ENCODE measurements at places on chromosomes 7 and 10. TPM values are rescaled to one million over a fixed set of nuclear protein-coding genes. Genes with fewer than 3 reads are reported as not detected.

- DNase-seq: no peak
These were observed 92.1 kb downstream of the CH25H start for GRCh38 chr10:89114846-89115625.

DNA sequence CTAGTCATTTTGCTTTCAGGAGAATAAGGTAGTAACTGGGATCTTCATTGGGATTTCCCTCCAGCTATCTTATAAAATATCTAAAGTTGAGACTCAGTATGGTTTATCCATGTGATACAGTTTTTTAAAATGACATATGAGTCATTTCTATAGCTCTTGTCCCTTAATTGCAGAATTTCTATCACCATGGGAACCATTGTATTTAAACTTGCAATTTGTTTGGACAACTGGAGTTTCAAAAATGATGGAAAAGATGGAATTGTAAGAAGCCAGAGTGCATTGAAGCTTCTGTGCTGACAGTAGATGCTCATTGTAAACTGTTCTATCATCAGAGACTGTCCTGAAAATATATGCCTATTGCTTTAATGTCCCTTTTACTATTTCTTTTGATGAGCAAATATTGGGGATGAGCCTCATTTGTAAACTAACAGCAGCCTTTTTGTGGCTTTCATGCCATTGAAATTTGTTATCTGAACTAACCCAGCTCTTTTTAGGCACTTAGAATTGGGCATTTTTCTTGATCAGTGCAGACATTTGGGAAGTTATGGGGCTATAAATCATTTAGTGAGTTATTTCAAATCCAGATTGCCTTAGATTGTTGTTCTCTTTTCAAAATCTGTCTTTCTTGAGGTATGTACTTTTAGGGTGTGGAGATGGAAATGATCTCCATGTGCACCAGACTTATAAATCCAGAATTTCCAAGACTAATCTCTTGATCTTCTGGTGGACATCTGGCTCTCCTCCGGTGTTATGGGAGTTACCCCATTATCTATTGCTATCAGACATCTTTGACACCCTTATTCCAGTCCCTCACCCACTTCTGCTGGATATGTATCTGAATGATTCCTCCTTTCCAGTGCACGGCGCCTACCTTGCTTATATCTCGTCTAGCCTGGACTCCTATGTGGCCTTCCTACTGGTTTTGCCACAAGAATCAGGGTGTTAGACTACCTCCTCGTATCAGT is 159.0 kb downstream of the SND1 start:
- DNase-seq: no peak

- peak; percentile 60 for DNase-seq
These were observed 42.3 kb upstream of the FOXI2 start for GRCh38 chr10:127694580-127695193.

ACTL6B gene
- 4.5 TPM for polyA plus RNA-seq

NRCAM gene
- polyA plus RNA-seq: 2.2 TPM
